ENCODE measurements at places on chromosomes 6 and 20.

DNA sequence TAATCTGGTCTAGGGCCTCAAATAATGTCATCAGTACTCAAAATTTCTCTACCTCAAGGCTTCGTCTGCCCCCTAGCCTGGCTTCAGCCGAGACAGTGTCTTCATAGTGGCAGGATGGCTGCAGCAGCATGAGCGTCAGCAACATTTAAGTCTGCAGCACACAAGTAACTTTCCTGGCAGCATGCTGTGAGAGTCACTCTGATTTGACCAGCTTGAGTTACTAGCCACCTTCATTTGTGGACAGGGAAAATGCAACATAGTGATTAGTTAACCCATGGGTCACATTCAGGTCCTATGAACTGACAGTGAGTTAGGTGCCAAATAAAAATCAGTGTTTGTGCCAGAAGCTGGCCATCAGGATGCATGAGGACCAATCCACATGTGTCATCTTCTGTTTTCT lies 209.9 kb upstream of the SLC35B3 start:
- DNase-seq: no peak

DNA sequence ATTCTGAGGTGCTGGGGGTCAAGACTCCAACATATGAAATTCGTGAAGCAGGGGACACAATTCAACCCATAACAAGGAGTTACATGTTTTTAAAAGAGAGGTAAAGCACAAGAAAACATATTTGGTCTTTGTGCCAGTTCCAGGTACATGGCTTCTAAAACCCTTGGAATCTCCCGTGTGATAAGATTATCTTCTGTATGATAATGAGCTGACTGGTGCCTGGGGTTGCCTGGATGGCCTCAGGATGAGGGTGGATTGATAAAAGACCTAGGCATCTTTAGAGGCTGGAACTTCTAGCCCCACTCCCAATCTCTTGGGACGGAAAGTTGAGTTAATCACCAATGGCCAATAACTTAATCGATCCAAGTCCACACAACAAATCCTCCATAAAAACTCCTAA lies 87.0 kb downstream of the FAM217A start:
- DNase-seq: no peak

DNA sequence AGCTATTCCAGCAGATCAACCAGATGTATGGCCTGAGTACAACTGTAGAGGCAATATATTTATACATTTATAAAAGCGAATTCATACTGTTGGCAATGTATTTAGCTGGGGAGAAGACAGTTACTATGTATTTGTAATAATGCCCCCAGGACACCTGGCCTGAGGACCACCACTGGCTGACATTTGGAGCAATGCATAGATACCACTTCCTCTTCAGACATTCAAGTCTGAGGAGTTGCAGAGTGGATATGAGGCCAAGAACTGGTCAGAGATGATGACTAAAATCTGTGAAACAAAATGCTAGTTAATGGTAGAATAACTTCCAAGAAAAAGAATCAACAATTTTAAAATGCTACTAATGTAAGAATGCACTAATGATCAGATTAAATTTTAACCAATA lies 462.3 kb downstream of the CDC5L start:
- DNase-seq: no peak

- no peak for DNase-seq
These were observed 468 bp downstream of the TRDN start for GRCh38 chr6:123636282-123636681.

DNA sequence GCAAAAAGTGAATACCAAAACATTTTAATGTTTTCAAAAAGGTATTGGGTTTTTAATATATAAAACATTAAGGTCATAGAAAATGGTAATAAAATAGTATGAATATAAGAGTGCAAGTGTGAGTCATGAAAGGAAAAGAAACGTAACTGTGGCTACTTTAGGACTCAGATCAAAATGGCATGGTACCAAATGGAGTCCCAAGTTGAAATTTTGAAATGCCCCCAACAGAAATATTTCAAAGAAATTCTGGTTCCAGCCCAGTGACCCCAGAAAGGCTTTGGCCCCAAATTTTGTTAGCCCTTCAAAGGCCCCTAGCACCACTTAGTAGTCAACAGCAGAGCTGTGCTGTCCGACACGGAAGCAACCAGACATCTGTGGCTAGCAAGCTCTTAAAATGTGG lies 6.0 kb downstream of the COL12A1 start:
- no peak for DNase-seq

DNA sequence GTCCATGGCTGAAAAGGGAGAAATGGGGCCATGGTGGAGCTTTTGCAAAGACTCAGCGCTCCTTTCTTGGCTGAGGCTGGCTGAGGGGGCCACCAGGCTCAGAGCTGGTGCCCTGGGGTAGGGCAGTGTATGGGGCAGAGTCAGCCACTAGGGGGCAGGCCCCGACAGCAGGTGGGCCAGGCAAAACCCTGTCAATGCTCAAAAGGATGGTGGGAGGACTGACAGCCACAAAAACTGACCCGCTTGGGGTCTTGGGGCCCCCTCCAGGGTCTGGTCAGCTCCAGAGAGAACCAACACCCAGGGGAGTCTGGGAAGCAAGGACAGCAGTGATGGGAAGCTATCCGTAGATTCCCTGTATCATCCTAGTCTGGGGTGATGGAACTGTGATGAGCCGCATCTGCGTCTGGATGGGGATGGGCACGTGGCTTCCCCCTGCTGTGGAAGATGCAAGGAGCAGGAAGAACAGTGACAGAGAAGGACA lies 306.9 kb downstream of the DHX35 start:
- no peak for DNase-seq

DNA sequence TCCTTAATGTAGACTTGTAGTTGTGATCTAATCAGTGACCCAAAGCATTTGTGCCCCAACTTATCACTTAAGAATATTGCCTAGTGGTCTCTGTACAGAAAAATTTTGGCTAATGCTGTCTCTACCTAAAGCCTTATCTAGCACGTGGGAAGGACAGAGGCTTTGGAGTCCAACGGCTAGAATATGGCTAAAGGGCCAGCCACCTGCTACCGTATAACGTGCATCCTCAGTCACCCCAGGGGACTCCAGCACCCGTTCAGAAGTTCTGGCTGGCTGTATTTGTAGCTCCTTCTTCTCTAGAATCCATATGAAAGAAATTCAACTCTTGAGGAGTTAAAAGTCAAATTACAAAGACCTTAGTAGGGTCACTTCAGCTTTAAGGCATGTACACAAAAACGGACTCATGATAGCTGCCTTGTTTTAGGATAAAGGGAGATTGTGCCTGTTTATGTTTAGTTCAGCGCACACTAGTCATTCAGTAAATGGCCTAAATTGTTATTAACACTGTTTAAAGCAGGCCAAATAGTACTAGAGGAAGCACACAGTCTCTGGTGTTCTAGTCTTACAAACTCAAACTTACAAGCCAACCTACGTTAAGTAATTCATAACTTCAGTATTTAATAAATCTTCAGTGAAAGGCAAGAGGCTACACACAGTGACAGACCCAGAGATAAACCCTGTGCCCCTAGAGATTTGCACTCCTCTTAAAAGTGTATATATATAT lies 407.5 kb upstream of the PLCB4 start:
- no peak for DNase-seq

DNA sequence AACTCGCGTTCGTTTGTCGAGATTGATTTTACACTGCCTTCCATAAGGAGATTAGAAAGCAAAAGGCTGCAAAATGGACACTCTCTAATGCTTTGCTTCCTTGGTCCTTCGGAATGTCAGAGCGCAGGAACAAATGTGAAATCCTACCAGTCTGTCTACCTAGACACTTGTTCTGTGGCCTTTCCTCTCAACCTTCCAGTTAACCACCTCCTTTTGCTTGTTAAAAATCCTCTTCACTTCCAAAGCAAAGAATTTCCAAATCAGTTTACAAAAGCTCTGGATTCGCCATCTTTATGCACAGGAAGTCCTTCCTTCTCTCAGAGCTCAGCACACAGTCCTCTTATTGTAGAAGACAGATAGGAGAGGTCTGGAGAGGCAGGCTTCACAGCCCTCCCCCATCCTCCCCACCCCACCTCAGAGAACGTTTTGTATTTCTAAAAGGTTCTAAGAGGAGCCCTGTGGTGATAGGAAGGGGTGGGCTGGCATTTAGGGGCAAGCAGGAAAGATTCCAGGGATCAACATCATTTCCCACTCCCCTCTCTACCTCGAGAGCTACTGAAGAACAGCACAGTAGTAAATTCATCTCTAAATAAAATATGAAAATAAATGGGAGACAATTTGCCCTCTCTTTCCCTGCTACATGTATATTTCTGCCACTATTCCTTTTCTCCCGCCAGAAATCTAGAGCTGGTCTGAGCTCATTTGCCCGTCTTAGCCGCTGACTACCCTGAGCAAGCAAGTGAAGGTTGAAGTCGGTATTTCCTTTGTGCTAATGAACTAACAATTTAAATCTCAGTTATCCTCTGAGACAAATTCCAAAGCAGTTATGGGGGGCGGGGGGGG lies 18.9 kb downstream of the TFAP2A start:
- DNase-seq: no peak

DNA sequence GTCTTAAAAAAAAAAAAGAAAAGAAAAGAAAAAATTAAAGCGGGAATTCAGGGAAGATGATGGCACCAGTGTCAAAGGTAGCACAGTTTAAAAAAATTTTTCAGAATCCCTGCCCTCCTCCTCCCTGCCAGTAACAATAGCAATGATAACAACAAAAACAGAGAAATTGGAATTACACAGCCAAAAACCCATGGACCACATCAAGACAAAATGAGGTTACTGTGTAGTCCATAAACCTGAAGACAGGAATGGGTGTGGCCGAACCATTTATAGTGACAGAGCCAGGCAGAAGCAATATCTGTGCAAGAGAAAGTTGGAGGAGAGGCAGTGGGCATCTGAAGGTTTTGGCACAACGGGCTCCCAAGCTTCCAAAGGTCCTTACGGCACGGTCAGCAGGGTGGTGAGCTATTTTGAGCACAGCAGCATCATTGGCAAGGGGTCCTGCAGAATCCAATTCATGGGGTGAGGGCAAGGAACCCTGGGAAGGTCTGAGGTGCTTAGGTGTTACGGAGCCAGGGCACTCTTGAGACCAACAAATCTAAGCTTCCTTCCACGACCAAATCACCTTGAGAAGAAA lies 202.3 kb downstream of the GMPR start:
- no peak for DNase-seq

- DNase-seq: no peak
These were observed 10.9 kb downstream of the CUL9 start for GRCh38 chr6:43192911-43193310.

GRCh38 chr6:149166747-149167146 lies 150.8 kb upstream of the TAB2 start:
- no peak for DNase-seq

GRCh38 chr6:15462717-15463525 lies 199.9 kb downstream of the DTNBP1 start:
- DNase-seq: no peak

GRCh38 chr6:139595183-139595582 lies 220.7 kb upstream of the CITED2 start:
- DNase-seq: no peak

DNA sequence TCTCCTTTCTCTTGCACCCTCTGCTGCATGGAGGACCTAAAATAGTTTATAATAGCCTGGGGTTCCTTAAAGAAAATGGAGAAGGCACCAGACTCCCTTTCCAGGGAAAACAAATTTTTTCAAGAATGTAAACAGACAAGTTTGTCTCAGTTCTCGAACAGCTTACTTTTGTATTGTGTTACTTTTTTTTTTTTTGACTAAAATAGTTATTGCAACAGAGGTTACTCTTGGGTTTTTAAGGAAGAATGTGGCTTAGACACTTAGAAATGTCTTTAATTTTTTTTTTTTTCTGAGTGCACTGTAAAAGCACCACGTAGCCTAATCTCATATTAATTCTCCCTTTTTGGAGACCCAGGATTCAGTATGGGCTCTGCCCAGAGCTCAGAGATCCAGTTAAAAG lies 148.7 kb upstream of the CARMIL1 start:
- no peak for DNase-seq

DNA sequence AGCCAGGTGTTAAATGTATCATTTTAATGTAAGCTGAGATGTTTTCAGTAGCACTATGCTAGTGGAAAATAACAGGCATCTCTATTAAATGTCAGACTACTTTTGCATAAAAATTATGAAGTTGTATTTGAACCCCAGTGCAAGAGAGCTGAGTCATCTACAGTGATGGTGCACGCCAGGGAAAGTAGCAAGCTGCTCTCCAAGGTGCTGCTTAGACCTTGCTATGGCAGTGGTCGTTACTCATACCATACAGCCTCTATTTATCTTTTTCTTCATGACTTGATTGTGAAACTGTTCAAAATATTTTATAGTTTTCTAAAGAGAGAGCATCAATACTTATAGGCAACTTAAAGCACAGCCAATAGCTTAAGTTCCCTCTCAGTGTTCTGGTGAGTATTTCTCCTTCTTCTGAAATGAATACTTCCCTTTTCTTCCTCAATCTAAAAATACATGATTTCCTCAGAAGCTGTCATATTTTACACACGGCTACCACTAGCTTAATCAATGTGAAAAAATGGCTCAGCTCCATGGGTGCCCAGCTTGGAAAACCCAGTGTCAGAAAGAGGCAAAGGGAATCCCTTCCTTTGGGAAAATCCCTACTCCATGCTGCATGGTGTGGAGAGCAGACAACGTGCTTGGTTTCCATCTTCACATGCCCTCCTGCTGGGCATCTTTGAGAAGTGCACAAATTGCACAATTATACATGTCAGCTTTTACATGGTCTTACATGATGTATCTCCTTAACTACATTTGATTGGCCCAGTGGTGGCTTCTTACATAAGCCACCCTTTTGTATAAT lies 105.6 kb downstream of the ELOVL4 start:
- DNase-seq: no peak

- no peak for DNase-seq
These were observed 170.0 kb upstream of the LAMA2 start for GRCh38 chr6:128712898-128713297.

GRCh38 chr20:42986143-42986773 lies 203.4 kb downstream of the PTPRT start:
- DNase-seq: no peak

DNA sequence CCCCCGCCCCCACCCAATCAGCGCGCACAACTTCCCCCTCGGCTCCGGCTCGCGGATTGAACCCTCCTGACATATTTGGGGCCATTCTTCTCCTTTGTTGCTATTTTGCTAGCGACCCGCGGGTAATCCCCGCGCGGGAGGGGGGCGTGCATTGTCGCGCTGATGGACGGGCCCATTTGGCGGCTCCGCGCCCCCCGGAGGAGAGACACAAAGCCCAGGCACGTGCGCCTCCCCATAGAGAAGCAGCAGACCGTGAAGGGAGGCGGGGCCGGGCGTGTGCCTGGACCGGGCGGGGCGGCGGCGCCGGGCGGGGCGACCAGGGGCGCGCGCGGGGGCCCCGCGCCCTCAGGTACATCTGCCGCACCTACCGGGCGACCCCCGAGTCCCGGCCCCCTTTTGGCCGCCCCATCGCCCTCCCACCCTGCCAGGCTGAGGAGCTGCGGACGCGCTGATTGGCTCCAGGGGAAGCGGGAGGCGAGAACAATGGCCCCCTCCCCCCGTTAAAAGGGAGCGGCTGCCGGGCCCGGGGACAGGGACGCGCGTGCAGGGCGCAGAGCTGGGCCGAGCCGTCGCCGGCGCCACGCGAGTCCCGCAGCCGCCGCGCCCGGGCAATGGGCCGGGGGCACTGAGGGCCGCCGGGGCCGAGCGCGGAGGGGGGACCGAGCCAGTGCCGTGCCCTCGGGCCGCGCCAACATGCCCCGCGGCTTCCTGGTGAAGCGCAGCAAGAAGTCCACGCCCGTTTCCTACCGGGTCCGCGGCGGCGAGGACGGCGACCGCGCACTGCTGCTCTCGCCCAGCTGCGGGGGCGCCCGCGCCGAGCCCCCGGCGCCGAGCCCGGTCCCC lies at the start of gene INSM1:
Gene INSM1 (plus strand): TSS at position 530 of the 843 bp plus-strand sequence. CDS start 164 bp downstream, at position 694.
- DNase-seq: no peak

- no peak for DNase-seq
These were observed 104.9 kb downstream of the FYN start for GRCh38 chr6:111768431-111768770.
